Stimulated activated CD8-positive, alpha-beta memory T cell treated with anti-CD3 and anti-CD28 coated beads, Interleukin-7, amount 100 ng/mL, for 24 hours (primary cell): ENCODE measurements at places on chromosomes 2 and 18.

DNA sequence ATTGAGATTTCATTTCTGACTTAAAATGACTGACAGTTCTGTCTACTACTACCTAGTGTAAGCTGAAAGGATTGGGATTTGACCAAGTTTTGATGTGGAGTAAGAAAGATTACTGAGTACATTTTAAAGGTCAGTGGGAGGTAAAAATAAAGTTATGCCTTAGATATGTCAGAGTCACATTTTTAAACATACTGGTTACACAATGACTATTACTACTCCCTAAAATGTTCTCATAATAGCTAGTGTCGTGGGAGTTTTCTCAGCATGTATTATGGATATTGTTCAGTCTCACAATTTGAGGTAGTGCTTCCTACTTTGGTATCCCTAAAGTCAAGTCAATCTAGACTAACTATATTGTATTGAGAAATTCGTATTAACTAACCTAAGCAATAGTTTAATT, 1092.5 kb downstream of the LRP1B start:
- DNase-seq = no peak

GRCh38 chr18:58915995-58916394, 51.3 kb downstream of the ZNF532 start:
- no peak for DNase-seq

DNA sequence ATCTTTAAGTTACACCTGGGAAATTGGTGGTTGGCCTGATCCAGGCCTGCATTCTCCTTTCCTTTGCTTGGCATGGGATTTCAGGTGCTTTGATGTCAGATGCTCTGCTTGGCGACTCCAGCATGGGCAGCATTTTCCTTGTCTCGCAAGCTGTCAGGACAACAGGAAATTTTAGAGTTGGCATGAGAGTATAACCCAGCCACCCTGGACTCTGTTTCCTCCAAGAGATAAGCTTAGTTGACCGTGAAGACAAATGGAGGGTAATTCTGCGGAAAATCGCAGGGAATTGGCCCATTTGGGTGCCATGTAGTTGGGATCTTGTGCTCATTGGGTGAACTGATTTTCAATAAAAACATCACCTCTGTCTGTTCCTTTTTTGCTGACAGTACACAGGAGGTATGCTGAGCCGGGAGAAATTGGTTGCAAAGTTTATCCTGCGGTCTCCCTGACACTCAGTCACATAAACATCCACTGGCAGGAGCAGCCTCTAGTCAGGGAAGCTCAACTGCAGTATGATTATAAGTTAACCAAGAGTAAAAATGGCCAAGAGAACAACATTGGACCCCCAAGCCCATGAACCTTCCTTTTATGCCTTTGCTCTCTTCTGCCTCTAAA, 409.9 kb downstream of the SETBP1 start:
- no peak for DNase-seq

DNA sequence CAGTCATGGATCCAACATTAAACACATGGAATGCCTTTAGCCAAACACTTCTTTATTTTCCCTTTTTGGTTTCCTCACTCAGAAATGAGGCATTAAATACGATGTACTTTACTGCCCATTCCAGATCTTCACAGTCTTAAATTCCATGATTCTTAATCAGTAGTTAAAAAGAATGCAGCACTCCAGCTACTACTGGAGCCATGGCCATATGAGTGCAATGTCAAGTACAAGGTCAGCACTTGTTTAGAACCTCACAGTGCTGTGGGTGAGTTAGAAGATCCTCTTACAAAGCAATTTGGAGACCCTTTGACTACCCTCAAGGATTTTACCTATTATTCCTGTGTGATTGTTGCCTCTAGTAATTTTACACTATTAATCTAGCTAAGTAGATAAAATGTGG, 550.3 kb upstream of the LRRTM1 start:
- DNase-seq = no peak

DNA sequence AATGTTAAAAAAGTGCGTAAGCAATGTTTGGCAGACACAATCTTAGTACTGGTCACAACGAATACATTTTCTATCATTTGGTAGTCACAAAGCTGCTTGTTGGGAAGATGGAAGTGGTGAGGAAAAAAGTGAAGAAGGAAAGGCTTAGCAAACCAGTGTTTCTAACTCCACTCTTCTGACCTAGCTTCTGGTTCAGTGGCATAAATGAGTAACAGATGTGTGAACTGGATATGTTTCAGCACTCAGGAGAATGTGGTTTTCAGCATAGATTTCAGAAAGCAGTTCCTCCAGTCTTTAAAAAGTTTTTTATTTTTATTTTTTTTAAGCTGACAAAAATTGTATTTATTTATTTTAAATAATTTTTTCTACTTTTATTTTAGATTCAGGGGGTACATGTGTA, 357.1 kb downstream of the CPS1 start:
- DNase-seq = no peak

DNA sequence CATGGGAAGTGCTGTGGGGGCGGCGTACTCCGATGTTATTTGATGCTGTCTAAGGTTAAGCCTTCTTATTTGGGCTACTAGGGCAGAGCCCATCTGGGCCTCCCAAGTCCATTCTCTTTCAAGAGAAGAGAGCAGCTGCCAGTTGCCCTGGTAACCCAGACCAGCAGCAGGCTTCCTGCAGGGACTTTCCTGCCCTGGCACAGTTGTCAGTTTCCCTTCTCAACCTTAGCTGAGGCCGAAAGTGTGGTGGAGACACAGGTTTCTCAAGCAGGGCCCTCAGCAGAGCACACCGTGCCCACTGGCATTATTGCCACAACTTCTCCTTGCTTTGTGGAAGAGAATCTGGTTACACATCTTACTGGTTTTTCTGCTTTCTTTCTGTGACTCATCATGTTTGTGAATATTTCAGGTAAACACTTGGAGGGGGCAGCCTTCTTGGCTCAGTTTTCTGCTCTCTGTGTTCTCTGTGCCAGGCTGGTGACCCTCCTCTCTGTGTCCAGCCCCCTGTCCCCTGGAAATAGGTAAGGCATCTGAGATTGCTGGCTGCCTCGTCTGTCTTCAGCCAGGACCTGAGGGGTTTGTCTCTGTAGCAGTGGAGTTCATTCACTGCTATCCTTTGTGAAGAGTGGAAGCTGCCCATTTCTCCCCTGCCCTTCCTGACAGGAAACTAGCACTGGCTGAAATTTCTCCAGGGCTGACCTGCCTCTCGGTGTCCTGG, 111.0 kb downstream of the B3GNT2 start:
- DNase-seq = no peak

DNA sequence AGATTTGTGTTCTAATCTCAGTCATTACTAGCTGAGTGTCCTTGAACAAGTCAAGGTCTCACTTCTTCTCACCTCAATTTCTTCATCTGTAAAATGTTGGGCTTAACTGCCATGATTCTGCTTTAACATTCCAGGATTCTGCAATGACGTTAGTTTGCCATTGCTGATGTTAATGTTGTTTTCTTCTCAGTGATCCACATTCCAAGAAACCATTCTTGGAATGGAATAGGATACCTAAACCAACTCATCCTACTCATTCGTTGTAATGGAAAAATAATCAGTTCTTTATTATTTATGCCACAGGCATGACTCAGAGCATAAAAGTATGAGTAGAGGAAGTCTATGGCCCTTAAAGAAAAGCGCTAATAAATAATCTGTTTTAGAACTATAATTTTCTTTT, 140.2 kb upstream of the ETAA1 start:
- DNase-seq = no peak

DNA sequence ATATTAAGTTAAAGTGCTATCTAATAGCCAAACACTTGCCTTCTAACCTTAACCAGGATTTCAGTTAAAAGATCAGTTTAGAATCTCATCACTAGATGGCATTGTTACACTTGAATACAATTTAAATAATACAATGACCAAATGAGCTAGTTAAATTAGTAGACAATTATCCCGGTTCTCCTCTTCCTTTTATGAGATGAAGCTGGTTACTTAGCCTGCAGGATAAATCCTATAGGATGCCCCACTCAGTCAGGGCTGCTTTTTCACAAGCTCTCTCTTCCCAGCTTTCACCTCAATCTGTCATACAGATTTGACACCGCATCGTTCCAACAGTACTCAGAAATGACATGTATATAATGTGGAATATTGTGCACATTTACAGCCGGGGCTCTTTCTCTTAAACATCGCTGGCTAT, 678.8 kb downstream of the KCNJ3 start:
- DNase-seq = no peak

GRCh38 chr2:45765728-45766254, 114.3 kb downstream of the PRKCE start:
- DNase-seq = no peak

DNA sequence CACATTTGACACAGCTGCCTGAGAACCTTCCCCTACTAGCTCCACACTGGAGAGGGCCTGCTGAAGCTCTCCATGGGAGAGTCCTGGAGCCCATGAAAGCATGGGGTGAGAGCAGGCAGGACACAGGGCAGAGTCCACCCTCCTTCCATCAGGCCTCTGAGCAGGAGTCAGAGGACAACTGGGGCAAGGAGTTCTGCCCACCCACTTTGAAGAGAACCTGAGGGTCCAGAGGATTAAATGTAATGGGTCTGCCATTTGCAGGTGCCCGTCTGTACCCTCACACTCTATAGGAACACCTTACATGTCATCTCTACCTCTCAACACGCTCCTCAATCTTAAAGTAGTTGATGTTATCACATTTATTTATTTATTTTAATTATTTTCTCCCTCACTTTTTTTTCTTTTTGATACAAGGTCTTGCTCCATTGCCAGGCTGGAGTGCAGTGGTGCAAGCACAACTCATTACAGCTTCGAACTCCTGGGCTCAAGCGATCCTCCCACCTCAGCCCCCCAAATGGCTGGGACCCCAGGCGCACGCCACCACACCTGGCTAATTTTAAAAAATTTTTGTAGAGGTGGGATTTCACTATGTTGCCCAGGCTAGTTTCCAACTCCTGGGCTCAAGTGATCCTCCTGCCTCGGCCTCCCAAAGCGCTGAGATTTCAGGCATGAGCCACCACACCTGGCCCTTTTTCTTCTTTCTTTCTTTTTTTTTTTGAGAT, 10.2 kb downstream of the ADRA2B start:
- DNase-seq = no peak

- no peak for DNase-seq
These were observed 41.4 kb upstream of the CTDP1 start for GRCh38 chr18:79637921-79638909.

GRCh38 chr2:158357699-158358098, 98.9 kb downstream of the CCDC148 start:
- DNase-seq = no peak

GRCh38 chr2:109447776-109448175, 166.0 kb downstream of the SEPTIN10 start:
- DNase-seq = no peak

- peak; percentile 13 for DNase-seq
These were observed 344.0 kb downstream of the PIK3C3 start for GRCh38 chr18:42298759-42299675.

GRCh38 chr2:122384768-122385333, 629.4 kb downstream of the TSN start:
- DNase-seq = no peak

GRCh38 chr2:42312106-42312505, 48.9 kb downstream of the COX7A2L start:
- DNase-seq = no peak

DNA sequence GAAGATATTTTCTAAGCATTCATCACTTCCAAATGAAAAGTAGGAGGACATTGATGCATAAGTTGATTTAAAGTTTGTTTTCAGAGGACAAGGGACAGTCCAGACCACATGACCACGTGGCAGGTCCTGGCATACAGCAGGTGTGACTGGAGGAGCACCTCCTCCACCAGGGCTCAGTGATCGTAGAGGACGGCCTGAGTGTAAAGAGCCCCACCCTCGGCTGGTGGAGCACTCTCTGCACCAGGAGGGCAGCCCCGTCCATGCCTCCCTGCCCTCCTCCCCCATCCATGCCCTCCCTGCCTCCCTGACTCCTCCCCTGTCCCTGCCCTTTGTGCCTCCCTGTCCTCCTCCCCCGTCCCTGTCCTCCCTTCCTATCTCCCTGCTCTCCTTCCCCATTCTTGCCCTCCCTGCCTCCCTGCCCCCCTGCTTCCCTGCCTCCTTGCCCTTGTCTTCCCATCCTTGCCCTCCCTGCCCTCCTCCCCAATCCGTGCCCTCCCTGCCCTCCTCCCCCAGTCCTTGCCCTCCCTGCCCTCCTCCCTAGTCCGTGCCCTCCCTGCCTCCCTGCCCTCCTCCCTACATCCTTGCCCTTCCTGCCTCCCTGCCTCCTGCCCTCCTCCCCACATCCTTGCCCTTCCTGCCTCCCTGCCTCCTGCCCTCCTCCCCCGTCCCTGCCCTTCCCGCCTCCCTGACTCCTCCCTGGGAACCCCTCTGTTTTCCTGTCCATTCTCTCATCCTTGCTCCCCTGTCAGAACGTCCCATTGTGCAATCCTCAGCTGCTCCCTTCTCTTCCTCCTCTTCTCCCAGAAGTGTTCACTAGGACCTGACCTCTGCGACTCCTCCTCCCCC, 47.9 kb downstream of the ANKMY1 start:
- DNase-seq = no peak

- no peak for DNase-seq
These were observed 416.1 kb downstream of the RNF144A start for GRCh38 chr2:7333189-7333765.

- no peak for DNase-seq
These were observed 41.5 kb downstream of the MARCHF7 start for GRCh38 chr2:159753797-159754196.

GRCh38 chr2:162401871-162402270, 57.9 kb downstream of the GCA start:
- no peak for DNase-seq

- no peak for DNase-seq
These were observed 834.9 kb upstream of the SALL3 start for GRCh38 chr18:78144669-78145068.

DNA sequence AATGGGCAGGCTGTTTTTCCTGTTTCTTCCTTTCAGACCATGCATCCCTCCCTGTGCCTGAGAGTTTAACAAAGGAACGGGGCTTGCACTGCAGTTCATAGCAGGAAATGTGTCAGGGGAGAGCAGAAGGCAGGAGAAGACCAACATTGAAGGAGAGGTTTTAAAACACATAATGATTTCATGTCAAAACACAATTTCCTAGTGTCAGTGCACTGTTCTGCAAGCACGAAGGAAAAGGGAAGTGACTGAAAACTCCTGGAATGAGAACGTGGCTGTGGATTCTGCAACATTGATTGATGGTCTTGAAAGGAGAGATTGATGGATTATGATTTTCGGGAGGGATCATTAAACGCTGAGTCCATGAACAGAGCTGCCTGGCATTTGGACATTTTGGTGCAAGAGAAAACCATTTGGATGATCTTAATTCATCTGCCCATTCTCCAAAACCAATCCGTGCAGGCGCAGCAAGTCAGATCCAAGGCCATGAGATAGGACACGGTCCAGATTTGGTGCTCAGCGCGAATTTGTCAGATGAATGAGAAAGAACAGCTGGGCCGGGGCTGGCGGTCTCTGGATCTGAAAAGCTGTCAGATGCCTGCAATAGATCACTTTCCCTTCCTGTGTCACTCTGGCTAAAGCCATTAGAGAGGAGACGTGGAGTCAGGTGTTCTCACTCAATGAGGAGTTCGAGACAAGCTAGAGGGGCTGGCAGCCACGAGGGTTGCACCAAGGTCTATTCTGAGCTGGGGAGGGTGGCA, 38.4 kb downstream of the C1QL2 start:
- DNase-seq = no peak

- DNase-seq = no peak
These were observed 16.1 kb upstream of the PDK1 start for GRCh38 chr2:172539767-172540166.
